ENCODE measurements at places on chromosomes 1 and 21.

DNA sequence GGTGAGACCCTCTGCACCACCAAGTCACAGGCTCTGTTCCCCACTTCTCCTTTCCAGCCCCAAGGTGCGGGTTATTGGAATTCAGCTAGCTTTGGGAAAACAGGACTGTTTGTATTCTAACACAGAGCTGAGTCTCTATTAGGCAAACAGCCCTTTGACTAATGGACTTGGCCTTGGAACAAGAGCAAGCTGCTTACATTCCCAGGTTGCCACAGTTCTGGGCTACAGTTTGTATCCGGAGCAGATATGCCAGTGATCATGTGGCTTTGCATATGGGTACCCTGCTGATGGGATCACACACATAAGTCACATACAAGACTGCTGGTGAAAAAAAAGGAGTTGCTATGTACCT is 110.5 kb upstream of the COA6 start:
- no peak for DNase-seq

GRCh38 chr1:185565302-185565701 is 168.9 kb upstream of the HMCN1 start:
- DNase-seq, result peak; percentile 65

DNA sequence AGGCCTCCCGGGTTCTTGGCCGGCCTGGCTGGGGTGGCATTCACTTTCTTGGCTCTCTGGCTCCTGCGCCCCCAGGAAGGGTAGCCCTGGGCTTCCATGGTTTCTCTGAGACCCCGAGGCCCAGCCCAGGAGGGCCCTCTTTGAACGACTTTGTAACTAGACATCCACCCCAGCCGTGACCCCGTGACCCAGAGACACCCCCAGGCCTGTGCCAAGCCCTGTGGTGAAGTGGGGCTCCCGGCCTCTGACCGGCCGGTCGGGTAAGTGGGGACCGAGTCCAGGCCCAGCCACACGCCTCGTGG is 64.0 kb downstream of the COL18A1 start:
- DNase-seq, result no peak

DNA sequence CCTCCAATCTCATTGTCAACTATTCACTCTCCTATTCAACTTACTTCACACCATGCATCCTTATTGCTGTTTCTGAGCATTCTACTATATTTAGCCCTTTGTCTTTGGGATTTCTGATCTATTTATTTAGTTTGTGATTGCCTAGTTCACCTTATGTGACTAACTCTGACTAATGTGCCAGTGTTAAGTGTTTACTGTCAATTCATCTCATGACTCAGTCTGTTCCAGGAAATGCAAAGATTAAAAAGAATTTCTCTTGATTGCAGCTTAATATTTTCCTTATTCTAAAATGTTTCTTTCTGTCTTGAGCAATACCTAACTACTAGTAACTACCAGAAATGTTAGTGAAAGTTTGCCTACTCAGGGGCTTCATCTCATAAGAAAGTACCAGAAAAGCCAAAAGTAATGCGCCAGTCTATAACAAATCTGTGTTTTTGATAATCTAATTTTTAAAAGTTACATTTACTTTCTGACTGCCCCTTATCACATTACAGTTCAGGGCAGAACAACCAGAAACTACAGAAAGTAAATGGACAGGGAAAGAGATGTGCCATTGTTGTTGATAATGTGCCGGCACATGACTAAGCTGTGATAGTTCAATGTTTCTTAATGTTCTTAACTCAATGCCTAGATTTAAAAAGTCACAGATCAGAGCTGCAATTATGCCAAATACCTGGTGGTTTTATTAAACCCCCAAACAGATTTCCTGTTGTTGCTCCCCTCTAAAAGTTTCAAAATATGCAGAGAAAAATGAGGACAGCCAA is 556.5 kb downstream of the PTBP2 start:
- no peak for DNase-seq

DNA sequence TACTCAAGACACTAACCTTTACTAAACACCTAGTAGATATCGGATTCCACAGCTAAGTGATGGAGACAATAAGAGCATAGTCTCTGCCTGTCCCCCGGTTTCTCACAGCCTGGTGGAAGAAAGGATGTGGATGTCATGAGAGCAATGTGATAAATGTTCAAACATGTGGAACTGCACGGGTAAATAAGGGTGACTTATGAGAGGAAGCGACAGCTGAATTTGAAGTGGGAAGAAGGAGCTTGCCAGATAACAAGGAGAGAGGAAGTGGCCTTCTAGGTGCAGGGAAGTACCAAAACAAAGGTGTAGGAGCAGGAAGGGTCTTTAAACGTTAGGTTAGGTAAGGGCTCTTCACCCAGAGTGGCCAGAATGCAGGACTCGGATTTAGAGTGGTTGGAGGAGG is 178.6 kb upstream of the NRIP1 start:
- DNase-seq, result no peak

DNA sequence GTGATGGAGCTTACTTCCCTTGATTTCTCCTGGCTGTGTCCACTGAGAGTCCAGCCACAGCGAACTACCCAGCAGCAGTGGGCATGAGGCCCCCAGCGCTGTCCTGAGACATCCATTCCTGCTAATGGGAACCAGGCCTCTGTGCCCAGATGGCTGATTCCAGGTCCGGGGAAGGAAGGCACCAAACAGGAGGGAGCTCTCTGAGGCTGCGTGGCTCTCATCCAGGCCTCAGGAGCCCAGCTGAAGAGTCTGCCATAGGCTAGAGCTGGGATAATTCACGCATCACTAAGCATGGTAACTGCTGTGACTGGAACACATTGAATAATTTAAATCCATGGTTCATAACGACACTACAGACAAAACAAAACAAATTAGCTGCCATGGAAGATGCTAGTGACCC is 24.7 kb upstream of the LRRC47 start:
- DNase-seq, result no peak

- DNase-seq, result no peak
These were observed 10.2 kb downstream of the CD52 start for GRCh38 chr1:26327956-26328362.

DNA sequence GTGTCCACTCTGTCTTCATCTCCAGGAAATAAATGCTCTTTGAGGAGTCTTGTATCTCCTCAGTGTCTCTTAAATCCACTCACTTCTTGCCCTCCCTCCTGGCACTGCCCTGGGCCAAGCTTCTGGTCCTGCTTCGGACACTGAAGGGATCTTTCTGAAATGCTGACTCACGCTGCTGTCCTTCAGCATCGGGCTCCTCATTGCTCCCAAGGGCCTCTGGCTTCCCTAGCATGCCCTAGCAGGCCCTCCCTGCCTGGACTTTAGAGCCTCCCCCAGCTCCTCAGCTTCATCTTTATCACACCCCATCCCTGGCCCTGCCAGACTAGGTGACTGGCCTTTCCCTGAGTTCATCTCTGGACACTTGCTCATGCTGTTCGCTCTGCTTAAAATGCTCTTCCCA is 96.6 kb downstream of the FOXD2 start:
- DNase-seq, result no peak

- DNase-seq, result no peak
These were observed 306.6 kb downstream of the PCP4 start for GRCh38 chr21:40173816-40174215.

DNA sequence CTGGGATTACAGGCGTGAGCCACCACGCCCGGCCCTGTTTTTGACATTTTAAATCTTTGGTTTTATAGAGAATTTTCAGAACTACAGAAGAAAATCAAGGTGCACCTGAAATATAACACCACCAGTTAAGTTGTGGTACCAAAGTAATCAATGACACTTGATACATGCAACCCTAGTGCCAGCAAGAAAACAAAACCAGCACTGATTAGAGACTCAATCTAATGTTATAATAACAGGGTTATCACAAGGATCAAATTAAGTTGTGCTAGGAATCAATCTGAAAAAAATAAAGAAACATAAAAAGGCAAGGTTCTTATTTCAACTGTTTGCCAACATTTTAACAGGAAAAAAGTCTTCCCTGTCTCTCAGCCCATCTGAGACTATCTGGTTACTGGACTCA is 23.8 kb downstream of the TGFBR3 start:
- no peak for DNase-seq

GRCh38 chr21:46145159-46145839 is 10.1 kb downstream of the FTCD start:
- DNase-seq, result no peak

- no peak for DNase-seq
These were observed 59.8 kb upstream of the BACH1 start for GRCh38 chr21:29238967-29239290.

GRCh38 chr1:31809698-31810097 is 6.1 kb downstream of the SPOCD1 start:
- no peak for DNase-seq

GRCh38 chr1:228884196-228884595 is 148.9 kb downstream of the RHOU start:
- no peak for DNase-seq

- DNase-seq, result no peak
These were observed 338.6 kb upstream of the SNX7 start for GRCh38 chr1:98322966-98323365.

GRCh38 chr1:47837866-47838561 is 159.2 kb downstream of the TRABD2B start:
- DNase-seq, result no peak

GRCh38 chr1:56437959-56438358 is 141.4 kb downstream of the PLPP3 start:
- no peak for DNase-seq

DNA sequence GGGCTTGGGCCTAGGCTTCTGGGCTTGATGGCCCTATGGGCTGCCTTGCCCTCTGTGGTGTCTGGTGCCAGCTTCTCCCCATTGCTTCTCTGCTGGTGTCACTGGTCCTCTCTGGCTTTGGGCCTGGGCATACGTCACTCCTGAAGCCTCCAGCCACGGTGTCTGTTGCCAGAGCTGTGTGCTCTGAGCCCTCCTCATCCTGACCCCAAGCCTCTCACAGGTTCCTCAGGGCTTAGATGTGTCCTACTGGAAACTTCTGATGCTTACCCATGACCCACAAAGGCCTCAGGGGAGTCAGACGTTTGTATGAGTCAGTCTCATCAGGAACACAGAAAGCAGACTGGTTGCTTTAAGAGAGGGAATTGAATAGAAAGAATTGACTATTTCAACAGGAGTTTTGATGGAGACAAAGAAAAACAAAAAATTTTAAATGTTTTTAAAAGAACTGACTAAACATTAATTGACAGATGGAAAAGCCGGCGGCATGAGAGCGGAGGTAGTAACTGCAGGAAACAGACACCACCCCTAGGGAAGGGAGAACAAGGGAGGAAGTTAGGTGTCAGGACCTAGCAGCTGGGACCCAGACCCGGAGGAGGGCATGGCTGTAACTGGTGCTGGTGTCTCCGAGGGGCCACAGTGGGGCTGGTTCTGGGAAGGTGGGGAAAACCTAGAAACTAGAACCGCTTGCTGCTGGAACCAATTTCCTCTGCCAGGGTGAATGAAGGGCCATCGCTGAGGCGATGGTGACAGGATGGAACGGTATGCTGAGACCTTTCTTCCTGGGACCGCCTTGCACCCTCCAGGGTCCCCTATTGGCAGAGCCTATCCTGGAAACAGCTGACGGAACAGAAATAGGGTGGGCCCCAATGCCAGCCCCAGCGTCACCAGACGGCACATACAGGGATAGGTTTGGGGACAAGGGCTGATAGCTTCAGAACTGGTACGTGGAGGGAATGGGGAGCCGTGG is 40.0 kb upstream of the CITED4 start:
- peak; percentile 72 for DNase-seq

- DNase-seq, result peak; percentile 35
These were observed 2.4 kb downstream of the ARID1A start for GRCh38 chr1:26697978-26698849.

DNA sequence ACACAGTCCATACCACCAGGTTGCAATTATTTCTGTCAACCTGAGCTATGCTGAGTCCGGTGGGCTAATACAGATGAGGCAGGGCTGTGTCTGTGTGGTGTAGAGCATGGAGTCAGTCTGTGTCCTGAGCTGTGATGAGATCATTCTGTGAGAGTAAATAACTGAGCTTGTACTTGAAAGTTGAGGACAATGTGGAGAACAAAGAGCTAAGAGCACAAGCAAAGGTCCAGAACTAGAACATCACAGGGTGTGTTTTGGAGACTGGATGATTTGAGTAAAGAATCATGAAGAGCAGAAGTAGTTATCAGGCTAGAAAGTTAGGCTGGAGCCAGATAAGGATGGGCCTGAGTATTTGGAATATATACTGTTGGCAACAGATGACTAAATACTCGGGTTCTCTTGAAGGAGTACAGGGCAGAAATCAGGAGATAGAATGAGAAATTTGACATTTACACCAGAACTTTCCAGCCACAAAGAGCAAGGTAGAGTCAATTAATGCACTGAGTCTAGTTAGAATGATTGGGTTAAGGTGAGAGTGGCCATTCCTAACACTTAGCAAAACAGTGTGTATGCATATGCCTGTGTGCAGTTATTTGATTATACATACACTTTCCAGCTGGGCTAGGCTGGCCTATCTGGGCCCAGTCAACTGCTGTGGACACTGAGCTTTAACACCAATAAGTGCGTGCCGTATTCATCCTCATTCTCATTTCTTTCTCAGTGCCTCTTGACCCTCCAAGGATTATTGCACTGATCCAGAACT is 48.8 kb downstream of the LEPR start:
- DNase-seq, result no peak

- no peak for DNase-seq
These were observed 34.6 kb downstream of the OLFML2B start for GRCh38 chr1:161989108-161989507.

GRCh38 chr1:94063379-94063778 is 57.6 kb downstream of the ABCA4 start:
- peak; percentile 45 for DNase-seq

DNA sequence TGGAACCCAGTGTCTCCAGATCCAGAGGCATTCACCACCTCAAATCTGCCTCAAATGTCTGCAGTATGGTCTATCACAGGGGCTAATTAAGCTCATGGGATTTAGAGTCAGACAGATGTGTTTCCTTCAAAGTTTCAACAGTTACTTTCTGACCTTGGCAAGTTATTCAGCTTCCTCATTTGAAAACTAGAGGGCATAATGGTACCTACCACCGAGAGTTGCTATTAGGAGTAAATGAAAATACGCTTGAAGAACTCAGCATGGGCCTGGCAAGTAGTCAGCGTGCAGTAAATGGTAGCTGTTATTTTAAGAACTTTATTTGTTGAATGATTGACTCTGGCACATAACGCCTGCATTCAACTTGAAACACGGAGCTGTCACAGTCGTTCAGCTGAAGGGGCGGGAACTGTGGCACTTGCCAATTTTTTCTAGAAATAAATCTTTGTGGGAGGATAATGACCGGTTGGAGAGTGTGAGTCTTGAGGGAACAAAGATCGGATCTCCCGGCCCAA is 1.2 kb upstream of the CAP1 start:
- DNase-seq, result no peak

GRCh38 chr21:34850166-34850690 is 181.4 kb downstream of the CLIC6 start:
- no peak for DNase-seq

DNA sequence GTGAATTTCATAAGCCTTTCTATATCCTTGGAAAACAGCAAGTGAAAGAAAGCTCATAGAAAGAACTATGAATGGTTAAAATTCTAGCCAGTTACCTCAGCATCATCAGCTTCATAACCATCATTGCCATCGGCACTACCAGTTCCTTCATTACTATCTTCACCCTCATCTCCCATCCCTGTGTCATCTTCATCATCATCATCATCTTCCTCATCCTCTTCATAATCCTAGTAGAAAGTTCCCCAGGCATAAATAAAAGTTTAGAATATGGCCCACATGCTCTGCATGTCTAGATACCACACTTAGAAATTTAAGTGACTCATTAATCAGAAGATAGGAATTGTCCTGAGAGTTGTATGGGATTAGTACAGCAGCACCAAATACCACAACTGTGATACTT is 49.0 kb downstream of the TPR start:
- DNase-seq, result no peak

- DNase-seq, result peak; percentile 67
These were observed 65.4 kb downstream of the RPE65 start for GRCh38 chr1:68384321-68384813.

- DNase-seq, result no peak
These were observed 59.1 kb upstream of the SIM2 start for GRCh38 chr21:36639769-36640168.

Measured in Calu3 (cell line).